Immature natural killer cell (primary cell): ENCODE measurements at places on chromosomes 5 and 9. TPM values are rescaled to one million over a fixed set of nuclear protein-coding genes. Genes with fewer than 3 reads are reported as not detected.

Gene WWC1
- polyA plus RNA-seq: not detected

Gene MAMDC2
- polyA plus RNA-seq: not detected

Gene PCDHB9
- not detected for polyA plus RNA-seq

DNA sequence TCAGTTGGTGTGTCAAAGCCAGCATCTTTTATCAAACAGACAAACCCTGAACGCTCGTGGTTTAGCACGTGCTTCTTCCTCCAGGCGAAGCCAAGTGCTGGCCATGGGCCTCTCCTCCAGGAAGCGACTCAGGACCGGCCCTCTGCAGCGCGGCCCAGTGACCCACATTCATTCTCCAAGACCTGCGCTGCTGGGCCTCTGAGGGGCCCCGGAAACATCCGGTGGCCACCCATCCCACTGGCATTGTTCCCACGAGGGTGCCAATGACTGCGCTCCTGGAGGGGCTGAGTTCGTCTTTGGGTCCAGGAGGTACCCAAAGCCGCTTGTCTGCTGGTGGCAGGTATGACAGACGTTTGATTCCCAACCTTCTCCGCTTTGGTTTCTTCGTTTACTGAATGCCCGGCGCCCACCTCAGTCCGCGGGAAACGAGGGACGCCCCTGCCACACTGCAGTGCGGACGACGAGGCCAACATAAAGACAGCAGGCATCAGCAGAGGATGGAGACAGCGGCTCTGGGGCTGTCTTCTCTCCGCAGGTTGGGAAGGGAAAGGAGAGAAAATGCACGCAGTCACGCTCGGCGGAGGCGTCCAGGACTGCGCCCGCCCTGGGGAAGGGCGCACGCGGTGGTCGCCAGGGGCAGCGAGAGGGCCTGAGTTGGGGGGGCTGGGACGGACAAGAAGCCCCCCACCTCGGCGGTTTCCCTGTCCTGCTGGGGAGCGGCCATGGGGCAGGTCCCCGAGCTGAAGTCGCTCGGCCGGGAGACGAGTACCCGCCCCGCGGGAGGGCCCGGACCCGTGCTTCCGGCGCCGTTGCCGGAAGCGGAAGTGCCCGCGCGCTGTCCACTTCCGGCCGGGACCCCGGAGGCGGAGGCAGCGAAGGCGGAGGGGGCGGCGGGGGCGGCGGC is at the start of gene EXOC3:
EXOC3 (plus strand) TSS at position 842 of the 904 bp plus-strand sequence. CDS start 3,030 bp downstream, outside the sequence.
- DNase-seq: peak; percentile 81

DNA sequence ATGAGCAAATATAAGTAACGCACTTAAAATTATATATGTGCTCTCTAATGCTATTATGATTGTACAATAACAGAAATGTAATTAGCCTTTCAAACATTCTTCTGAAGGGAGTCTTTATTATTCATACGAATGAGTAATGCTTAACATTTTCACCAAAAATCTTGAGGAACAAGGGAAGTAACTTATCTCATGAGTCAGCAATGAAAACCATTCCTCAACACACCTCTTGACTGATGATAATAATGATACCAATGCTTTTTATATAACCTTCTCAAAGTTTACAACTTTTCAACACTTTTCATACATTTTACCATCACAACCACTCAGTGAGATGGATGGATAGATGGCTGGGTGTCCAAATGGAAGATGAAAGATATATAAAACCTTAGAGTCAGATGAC is 369.3 kb downstream of the BNC2 start:
- DNase-seq: no peak

DNA sequence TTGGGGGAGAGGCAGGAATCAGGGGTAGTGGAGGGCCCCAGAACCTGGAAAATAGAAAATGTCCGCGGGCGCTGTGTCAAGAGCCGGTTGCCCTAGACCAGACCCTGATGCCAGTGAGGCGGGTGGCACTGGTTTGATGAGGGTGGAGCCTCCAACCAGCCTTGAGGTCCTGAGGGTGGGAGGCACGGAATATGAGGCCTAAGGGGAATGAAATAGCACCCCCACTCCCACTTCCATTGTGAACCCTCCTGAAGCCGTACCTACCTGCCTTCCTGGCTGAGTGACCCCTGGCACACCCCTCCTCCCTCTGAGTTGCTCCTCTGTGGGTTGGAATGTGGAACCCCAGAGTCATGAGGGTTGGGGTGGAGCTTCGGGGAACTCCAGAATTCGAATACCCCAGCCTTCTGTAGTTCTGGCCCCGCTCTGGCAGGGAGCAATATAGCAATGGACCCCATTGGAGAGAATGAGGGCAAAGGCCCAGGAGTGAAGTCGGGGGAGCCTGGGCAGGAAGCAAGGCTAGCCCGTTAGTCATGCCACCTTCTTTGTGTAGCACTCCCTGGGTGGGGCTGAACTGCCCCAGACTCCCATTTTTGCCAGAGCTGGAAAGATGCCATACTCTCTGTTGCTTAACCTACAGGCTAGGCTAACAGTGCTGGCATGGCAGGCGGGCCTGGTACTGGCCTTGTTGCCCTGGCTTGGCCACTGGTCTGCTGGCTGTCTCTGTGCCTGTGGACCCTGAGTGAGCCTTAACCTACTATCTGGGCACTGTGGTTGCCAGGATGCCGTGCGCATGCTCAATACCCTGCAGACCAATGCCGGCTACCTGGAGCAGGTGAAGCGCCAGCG is 1.0 kb downstream of the FPGS start:
- DNase-seq: peak; percentile 21
